Activated T-cell treated with anti-CD3 and anti-CD28 coated beads, Interleukin-2, amount 50 U/mL, for 72 hours (primary cell): ENCODE measurements at places on chromosomes 3 and 15.
A peak's percentile ranks its signal among the peaks of the same experiment; 100 is the strongest.

DNA sequence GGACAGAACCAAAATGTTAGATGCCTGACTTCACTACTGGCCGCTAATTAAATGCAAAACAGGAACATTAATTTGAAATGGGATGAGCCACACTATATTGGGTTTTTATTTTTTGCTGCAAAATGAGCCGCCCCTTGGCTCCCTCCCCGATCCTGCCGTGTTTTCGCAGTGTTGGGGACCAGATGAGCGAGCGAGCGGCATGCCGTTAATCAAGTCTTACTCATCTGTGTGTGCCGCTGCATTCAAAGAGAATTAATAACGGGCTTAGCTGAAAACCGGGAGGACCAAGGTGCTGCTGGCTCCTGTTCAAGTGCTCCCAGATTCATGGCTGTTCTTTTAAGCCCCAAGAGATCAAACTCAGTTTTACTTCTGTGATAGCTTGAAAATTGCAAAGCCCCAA, 20.0 kb downstream of the TAFA4 start:
- no peak for DNase-seq

- no peak for DNase-seq
Measured at GRCh38 chr3:151911462-151911861, 38.0 kb downstream of the SUCNR1 start.

DNA sequence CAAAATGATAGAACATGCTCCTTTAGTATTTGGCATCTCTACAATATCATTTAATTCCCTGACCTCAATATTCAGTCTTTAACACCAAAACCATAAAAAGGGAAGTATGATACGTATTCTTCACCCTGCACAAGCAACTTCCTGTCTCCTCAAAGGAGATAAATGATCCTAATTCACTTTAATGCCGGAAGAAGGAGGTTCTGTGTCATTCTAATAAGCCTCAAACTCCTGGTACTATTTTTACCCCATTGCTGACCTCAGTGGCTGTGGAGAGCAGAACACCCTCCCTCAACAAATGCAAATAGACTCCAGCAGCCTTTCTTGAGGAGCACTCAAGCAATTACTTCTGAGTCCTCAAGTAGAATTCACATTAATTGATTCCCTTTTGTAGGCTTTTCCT, 173.3 kb downstream of the TMEM108 start:
- no peak for DNase-seq

DNA sequence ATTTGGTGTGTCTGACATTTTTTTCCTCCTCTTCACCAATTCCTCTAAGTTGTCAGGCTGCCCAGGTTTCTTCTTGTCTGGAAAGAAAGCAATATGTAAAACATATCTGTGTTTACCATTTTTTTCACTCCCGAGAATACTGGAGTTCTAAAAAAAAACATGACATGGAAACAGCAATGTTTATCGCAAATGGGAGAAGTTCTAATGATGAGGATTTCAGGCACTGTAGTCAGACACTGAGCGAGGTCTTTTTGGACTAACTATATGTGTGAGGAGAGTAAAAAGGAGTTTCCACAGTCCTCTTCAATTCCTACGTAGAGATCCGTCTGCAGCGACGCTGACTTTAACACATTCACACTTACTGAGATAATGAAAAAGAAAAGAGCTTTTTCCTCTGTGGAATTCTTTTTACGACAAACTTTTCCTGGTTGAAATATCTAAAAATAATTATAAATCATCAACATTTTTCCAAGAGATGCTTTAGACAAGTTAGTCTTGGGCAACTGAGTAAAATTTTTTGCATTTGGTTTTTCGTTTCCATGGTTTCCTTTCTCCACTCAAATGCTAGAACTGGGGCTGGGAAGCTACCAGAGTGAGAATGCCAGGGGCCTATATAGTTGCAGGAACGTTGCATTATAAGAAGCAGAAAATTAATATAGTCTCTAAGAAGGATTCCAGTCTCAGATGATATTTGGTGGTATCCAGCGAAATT, 8.4 kb upstream of the SETMAR start:
- no peak for DNase-seq

- peak; percentile 8 for DNase-seq
Measured at GRCh38 chr15:42576040-42576594, 711 bp downstream of the STARD9 start.
